NCI-H1092 treated with DMSO at 0.1 percent for 48 hours (cell line): ENCODE measurements at places on chromosomes 7 and 10.

DNA sequence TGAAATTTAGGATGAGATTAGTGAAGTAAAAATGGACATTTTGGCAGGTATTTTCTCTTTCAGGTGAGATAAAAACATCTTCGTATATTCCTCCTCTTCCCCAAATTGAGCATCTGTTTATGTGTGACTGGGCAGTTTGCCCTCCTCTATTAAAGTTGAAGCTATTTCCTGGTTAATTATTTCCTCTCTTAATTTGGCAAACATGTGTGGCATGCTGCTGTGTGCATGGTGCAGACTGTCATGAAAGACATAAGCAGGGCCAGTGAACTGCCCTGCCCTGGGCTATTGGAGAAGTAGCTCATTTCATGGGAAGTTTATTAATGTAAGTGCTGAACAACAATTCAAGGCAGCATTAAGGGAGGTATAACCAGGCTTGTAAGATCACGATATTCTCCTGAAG lies 52.6 kb downstream of the EVX1 start:
- DNase-seq = peak; percentile 18

DNA sequence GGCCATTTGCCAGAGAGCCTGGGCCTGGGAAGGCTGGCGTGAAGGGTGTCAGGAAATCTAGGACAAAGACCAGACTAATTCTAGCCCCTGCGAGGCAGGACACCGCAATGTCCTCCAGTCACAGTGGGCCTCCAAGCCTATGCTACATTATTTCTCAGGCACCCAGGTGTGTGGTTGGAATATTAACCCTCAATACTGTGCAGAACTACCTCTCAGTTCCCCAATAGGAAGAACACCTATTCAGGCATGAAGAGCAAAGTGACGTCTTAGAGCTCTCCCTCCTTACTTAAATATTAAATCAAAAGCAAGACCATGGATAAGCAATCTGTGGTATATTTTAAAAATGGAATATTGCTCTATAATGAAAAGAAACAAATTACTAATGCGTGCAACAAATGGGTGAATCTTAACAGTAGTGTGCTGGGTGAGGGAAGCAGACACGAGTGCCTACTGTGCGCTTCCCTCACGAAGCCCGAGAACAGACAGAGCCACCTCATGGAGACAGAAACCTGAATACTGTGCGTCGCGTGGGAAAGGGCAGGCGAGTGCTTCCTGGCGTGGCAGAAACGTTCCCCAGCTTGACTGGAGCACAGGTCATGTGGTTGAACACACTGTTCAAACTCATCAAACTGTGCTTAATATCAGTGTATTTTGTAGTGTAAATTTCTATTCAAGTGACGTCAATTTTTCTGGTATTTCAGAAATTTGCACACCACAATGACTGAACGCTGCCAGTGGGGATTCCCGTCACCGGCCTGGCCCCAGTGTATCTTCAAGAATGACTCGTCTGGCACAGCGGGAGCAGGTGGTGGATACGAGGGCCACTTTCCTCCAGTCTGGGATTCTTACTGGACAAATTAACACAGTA lies 15.5 kb upstream of the PTPRN2 start:
- DNase-seq = no peak

DNA sequence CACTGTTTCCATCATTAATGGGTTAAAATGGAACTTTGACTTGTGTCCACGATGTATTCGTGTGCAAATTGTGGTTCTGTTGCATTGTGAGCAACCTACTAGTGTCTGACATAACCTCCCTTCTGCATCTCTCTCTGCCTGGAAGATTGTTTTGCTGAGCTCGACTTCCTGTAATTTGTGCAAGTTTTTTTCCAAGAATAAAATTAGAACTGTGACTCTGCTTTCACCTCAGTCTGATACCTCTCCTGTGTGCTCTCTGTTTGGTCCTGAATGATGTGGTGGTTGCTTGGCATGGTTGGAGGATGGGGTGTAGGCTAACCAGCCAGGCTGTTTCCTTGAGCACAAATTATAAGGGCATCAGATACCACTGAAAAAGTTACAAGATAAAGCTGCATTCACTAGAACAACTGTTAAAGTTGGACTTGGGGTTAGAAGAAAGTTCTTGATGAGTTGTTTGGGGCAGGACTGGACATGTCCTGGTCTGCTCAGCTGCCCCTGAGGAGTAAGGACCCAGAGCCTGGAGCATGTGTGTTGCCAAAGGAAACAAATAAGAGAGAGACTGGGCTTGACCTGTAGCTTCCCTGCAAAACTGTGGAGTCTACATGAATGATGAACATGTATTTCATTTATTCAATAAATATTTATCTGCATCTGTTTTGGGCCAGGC lies 1.9 kb upstream of the VOPP1 start:
- DNase-seq = no peak

DNA sequence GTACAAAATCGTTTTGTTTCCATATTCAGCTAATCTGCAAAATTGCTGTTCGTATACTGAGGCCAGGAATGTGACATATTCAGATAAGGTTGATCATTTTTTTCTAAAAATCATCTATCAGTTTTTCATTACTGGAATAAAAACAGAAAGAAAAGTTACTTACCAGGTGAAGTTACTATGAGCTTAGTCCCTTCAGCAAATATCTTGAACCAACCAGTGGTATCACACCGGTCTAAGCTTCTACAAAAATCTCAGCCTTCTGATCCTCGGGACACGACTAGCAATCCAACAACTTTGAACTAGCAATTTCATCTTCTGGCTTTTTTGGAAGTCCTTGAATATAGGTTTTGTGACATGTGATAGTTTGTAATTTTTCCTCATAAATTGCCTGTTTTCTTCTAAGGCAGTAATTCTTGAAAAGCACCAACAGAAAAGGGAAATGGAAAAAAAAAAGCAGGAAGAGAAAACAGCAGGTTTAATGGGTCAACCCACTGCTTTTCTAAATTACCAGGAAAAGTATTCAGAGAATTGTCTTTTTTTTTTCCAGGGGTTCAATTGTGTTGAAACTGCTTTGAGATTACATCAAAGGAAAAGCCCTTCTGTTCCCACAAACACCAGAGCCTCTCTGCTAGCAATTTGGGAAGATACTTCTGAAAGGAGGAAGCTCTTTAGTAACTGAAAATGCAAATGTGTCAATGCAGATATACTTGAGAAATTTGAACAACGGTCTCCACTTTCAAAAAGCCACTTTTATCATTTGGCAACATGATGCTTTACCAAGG lies 2.9 kb upstream of the TARP start:
- no peak for DNase-seq

DNA sequence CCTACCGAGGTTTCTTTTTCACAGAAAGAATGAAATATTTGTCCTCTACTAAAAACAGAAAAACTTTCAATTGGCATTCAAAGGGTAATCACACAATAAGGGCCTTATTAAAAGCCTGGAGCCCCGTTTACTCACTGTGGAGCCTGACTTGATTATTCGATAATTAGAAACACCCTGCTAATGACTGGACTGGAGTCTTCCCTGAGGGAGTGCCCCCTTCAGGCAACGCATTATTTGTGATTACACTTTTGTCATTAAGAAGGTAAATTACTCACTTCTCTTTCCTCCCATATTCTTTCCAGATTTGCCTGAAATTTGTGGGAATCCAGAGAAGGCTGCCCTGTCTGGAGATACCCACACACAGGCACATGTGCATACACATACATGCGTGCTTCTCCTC lies 444.2 kb upstream of the NPVF start:
- DNase-seq = no peak

GRCh38 chr10:111015181-111015580 lies 61.6 kb upstream of the ADRA2A start:
- DNase-seq = no peak

DNA sequence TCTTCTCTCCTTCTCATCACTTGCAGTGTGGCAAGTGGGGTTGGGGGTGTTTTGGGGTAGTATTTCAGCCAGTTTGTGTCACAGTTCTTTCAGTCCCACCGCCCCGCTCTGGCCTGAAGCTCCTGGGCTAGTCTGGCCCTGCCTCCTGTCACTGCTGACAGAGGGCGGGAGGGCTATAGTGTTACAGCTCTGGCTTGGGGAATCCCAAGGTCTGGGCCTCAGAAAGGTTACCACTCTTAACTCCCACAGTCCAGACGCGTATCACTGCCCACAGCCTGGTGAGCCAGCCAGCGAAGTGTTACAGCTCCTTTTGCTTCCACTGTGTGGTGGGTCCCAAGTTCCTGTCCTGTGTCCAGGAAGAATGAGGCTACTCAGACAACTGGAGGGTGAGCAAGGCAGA lies 56.0 kb downstream of the ZNF777 start:
- DNase-seq = no peak

- no peak for DNase-seq
These were observed 531.2 kb upstream of the GHITM start for GRCh38 chr10:83607959-83608745.

GRCh38 chr7:53272081-53272480 lies 236.6 kb downstream of the POM121L12 start:
- no peak for DNase-seq

- peak; percentile 78 for DNase-seq
These were observed 57.2 kb downstream of the DDC start for GRCh38 chr7:50507898-50508470.

DNA sequence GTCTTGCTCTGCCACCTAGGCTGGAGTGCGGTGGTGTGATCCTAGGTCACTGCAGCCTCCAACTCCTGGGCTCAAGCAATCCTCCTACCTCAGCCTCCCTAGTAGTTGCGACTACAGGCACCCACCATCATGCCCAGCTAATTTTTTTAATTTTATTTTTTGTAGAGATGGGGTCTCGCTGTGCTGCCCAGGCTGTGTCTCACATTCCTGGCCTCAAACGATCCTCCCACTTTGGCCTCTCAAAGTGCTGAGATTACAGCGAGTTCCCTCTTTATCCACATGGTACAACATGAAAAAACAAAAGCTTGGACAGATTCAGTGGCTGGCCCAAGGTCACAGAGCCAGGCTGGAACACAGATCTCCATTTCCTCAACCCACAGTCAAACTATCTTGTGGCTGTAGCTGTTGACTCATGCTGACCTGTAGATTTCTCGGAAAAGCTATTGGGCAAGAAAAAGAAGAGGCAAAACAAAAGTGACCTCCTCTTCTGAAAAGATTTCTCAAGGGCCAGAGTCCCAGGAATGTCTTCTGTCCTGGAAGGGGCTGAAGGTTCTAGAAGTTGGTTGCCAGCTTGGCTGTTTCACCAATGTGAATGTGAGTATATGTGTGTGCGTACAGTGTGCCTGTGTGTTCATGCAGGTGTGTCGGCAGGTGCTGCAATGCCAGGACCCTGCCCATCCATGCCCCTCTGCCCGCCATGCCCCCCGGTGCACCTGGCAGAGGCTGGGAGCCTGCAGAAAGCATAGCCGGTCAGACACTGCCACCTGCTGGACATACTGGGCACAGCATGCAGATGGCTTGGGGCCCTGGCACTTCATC lies 28.4 kb downstream of the TMEM130 start:
- DNase-seq = peak; percentile 34

DNA sequence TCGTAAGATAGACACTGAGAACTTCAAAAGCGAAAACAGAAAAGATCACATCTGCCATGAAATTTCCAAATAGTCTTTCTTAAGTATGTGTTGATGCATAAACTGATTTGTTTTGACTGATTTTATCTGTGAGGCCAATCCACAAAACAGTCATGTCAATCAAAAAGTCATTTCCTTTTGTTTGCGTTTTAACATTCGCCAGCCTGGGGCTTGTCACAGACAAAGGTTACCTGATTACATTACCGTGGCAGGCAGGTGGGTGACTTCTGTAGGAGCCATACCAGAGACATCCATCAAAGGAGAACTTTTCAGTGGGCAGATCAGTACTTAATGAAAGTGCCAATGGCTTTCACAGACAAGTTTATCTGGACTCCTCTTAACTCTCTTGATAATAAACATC lies 45.5 kb upstream of the BET1 start:
- DNase-seq = no peak

GRCh38 chr7:83469491-83469890 lies 179.4 kb downstream of the SEMA3E start:
- DNase-seq = no peak

GRCh38 chr10:114715171-114715670 lies 57.1 kb upstream of the ABLIM1 start:
- no peak for DNase-seq

DNA sequence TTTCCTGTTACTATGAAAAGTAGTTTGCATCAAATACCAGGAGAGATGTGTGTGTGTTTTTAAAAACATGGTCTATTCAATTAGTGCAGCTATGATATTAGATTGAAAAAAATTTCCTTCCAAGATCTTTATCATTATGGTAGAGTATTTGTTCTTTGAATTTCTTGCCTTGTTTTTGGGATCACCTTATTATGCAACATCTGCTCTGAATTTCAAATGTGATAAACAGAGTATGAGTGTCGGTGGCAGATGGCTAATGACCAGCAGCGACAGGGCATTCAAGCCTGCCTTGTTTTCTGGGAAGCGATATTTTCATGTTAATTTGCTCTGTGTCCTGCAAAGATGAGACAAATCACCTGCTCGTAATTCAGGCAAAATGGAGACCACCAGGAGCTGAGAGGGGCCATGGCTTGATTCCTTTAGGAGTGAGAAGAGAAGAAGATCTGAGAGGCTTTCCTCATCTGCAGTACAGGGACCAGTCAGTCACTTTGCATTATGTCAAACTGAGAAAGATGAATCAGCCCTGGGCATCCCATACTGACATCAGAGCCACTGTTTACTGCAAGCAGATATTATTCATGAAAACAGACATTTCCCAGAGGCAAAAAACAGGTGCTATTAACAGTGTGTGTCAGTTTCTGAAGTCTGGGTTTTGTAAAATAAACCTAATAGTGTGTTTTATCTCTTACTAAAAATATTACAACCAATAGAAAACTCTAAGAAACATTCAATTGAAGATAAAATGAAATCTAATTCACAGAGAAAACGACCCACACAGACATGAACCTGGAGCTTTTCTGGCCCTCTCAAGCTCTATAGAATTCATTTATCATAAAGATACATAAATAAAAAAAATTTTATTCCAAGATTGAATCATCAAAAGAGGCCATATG lies 67.6 kb downstream of the CDK6 start:
- DNase-seq = peak; percentile 76

- DNase-seq = no peak
These were observed 731.5 kb upstream of the C7orf33 start for GRCh38 chr7:147859033-147859432.

DNA sequence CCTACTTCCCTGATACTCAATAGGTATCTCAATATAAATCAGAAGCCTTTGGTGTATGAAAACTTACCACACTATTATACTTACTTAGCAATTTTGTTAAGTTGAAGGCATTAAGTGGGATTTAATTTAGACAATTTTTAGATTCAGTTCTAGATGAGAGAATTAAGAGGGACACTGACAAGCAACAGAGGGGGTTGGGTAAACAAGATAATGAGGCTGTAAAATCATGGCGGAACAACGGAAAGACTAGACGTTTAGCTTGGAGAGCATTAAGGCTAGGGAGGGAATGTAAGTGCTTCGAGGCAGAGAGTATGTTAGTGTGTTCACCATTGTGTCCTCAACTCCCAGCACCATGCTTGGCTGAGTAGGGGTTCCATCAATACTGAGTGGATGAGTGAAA lies 71.3 kb downstream of the DENND11 start:
- DNase-seq = no peak

GRCh38 chr10:112027731-112028280 lies 155.8 kb downstream of the GPAM start:
- DNase-seq = no peak
